Central memory CD4-positive, alpha-beta T cell (primary cell): ENCODE measurements at places on chromosomes 5 and 9.

DNA sequence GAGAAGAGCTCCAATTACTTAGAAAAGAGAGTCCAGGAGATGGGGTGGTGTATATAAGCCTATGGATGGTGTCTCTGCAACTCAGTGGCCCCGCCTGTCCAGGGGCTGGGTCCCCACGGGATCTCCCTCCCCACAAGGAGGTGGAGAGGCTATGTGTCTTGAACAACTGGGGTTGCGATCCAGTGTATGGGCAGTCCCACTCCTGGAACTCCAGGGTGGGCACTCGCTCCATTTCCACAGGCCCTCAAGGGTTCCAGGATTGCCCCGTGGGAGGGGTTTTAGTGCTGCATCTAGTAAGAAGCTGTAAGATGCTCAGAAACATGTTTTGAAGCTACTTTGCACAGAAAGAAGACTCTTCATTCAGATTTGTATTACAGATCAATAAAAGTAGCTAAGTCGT, 558 bp upstream of the SMAD5 start:
- DNase-seq = no peak

DNA sequence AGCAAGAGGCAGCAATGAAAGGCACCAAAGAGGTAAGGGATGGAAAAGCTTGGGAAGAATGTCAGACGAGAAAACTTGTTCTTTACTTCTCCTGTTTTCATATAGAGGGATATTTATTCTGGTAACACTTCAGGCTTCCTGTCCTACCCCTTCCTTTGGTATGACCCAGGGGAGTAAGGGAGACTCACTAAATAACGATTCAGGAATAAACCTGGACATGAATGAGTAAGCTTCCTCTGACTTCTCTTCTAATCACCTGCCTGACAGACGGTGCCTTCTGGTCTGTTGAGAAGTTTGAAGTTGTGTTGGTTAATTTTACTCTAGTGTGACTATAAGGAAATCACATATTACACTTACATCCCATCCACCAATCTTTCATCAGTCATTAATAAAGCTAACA, 461.2 kb downstream of the CDH12 start:
- DNase-seq = no peak

- DNase-seq = no peak
These were observed 5.6 kb downstream of the HRH2 start for GRCh38 chr5:175663186-175664184.

DNA sequence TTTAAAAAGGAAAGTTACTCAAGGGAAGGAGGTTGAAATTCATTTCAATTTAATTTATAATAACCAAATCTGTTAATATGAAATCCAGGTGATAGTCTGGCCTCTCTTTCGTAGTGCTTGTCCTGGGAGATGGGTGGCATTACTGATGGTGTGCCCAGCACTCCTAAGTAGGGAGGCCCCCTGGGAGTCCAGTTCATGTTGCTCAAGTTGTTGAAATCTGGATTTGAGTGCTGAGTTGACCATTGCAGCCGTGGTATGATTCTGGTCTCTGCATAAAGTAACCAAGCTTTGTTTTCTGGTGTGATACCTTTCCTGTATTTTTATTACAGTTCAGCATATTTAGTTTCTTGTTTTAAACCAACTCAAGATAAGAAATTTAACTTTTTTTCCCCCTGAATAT, 287.8 kb downstream of the FANCC start:
- DNase-seq = no peak

GRCh38 chr5:94627191-94627590, 8.7 kb downstream of the SLF1 start:
- DNase-seq = no peak

DNA sequence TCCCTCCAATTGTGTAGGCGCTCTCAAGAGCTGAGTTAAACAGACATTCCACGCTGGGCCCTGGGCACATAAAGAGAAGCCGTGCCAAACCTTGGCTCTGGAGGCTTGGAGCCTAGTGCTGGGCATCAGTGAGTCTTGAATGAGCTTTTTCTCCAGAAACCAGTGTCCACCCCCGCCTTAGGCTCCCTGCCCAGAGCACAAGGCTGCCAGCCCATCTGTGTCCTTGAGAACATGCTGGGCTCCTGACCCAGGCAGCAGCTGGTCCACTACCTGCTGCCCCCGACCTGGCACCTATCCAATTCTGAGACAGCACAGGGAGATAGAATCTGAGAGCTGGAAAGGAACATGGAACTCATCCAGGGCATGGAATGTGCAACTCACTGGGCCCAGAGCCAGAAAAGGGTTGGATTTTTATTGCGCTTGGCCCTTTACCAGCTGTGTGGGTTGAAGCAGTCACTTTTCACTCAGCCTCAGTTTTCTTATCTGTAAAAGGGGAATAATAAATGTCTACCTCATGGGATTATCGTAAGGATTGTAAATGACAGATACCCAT, 92.4 kb upstream of the CPLX2 start:
- DNase-seq = no peak

- DNase-seq = no peak
These were observed 477.1 kb upstream of the KIF2A start for GRCh38 chr5:61828856-61829255.

- no peak for DNase-seq
These were observed 22.3 kb downstream of the COL5A1 start for GRCh38 chr9:134663753-134664415.

DNA sequence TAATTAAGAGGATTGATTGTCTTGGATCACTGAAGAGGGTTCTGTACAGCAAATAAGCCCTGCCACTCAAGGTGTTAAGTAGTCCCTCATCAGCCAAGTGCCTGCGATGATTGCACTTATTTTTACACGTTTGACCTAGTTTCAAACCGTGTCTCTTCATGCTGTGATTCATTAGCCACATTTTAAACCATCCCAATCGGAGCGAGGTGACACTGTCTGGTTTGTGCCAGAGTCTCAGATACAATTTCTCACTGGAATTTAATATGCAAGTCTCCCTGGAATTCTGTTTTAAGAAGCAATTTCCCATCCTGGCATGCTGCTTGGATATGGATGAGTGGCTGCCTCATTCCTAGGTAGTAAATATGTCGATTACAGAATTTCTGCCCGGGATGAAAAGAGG, 1.6 kb downstream of the INSYN2B start:
- no peak for DNase-seq
